ENCODE measurements at places on chromosomes 5 and 9.

GRCh38 chr5:124262470-124262869 lies 484.0 kb downstream of the ZNF608 start:
- DNase-seq: no peak

- DNase-seq: no peak
These were observed 93.2 kb upstream of the ACTBL2 start for GRCh38 chr5:57575839-57576238.

DNA sequence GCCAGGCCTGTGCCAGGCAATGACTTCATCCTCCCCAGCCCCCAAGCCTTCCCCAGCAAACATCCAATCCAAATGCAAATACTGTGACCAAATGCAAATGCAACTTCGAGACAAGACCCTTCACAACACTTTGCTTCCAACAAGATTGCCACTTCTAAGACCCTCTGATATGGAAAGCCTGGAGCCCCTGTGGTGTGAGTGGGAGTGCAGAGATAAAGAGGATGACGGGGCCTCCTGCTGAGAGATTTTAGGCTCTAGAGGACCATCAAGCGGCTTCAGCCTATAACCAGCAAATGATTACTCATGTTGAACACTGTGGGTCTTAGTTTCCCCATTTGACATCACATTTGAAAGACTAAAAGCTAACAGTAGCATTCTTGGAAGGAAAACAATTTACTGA lies 46.6 kb upstream of the GABRP start:
- DNase-seq: no peak

- no peak for DNase-seq
These were observed 27.9 kb upstream of the GALNT10 start for GRCh38 chr5:154162539-154163151.

DNA sequence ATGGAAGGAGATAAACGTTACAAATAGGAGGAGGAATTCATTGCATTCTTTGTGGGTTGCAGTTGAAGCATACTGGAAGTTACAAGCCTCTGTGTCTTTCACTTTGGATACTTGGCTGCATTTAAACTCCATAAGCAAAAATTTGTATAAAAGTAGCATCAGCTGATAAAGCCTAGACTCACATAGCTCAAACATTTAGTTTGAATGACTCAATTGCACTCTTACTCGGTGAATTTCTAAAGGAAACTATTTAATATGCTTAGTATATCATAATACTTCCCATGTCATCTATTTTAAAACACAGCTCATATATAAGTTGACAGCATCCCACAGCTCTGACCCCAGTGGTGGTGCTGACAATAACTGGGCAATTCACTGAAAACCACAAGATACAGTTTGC lies 596.6 kb upstream of the ZNF608 start:
- no peak for DNase-seq

Measured in activated CD4-positive, alpha-beta T cell treated with anti-CD3 and anti-CD28 coated beads, Interleukin-10, Interleukin-2, amounts not matched to agents 100 ng/mL and 50 ng/mL, durations not matched to agents 16 hours and 8 hours (primary cell).